Activated T-cell treated with anti-CD3 and anti-CD28 coated beads for 48 hours (primary cell): ENCODE measurements at places on chromosomes 4 and X.

- DNase-seq = no peak
These were observed 24.2 kb upstream of the EPGN start for GRCh38 chr4:74284053-74284452.

DNA sequence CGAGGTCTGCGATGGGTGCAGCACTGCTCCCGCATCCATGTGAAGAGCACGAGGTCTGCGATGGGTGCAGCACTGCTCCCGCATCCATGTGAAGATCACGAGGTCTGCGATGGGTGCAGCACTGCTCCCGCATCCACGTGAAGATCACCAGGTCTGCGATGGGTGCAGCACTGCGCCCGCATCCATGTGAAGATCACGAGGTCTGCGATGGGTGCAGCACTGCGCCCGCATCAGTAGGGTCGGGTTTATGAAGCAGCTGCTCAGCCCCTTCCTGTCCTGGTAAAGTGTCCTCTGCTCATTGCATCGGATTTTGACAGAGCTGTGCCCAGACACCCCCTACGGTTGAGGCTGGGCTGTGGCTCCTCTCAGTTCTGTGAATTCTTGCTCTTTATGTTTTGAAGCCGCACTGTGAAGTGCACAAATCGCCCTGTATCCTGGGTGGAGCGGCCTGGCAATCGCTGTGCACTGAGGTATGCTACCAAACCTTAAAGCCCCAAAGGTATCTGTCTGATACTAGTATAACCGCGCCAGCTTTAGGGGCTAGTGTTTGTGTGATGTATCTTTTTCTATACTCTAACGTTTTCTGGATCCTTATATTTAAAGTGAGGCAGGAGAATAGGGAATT is 98.7 kb downstream of the CPZ start:
- no peak for DNase-seq

- DNase-seq = no peak
These were observed 97.0 kb upstream of the STOX2 start for GRCh38 chr4:183808097-183808456.

GRCh38 chr4:126752702-126753101 is 880.1 kb upstream of the INTU start:
- DNase-seq = no peak

DNA sequence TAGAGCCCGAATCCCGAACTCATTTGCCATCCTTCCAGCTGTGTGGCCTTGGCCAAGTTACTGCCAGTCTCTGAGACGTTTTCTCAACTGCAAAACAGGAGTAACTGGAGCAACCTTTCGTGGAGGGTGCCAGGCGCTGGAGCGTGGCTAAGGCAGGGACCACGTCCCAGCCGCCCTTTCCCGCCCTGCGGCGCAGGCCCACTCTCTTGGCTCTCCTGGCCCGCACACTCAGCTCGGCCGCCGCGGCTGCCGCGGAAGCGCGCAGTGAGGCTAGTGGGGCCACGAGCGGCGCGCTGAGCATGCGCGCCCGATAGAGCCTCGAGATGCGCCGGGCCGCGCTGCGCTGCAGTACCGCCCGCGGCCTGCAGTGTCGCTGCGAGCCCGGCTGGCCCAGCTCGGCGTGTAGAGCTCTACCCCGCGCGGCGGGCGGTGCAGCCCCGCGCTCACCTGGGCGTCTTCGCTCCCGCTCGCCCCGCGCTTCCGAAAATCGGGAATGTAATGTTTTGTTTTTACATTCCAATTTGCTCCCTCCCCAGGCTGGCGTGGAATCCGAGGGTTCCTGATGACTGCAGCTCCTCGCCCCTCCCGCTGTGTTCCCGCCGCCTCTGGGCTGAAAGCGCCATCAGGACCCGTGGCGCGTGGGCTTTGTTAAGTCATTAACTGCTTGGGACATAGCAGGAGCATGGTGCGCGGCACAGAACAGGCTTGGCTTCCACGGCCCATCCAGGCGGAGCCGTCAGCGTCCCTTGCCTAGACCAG is 4.0 kb upstream of the ZNF518B start:
- peak; percentile 79 for DNase-seq

DNA sequence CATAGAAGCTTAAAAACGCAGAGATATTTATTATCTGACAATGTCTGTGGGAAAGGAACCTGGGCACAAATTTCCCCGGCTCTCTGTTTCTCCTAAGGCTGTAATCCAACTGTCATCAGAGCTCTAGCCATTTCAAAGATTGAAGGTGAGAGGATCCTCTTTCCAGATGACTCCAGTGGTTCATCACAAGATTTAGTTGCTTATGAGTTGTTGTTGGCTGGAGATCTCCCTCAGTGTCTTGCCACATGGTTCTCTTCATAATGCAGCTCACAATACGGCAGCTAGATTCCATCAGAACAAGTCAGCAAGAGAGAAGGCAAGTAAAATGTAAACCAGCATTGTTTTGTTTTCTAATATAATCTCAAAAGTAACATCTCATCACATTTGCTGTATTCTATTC is 369.4 kb downstream of the GASK1B start:
- no peak for DNase-seq

DNA sequence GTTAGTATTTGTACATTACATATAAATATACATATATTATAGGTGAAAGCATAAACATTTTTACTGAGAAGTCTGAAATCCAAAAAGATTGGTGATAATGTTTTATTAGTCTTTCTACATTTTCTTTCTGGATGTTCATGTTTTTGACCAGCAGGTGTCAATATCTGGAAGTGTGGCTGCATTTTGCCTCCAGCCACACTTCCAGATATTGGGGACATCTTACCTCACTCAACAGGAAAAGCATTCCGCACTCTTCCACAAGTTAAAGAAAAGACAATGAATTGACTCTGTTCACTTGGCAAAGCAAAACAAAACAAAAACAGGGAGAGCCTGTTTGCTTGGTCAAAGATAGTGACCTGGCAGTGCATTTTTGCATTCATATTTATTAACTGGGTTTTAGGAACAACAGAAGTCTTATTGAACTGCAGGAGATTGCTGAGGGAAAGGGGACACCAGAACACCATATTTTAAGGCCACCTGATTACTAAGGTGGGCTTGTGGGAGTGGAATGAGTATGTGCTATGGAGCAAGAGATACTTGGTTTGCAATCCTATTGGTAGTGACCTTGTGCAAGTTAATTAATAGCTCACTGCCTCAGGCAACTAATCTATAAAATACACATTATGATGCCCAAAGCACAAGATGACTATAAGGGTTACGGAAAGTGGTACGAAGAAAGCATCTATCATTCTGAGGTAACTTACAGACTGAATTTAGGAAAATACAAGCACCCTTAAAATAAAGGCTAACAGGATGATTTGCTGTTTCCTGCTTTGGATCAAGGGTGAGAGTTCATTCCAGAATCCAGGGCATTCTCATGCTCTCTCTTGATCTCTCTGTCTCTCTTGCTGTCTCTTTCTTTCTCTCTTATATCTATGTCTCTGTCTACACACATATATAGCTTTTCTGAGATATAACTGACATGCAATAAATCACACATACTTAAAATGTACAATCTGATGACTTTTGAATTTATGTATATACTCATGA is 389.9 kb upstream of the EMCN start:
- no peak for DNase-seq

DNA sequence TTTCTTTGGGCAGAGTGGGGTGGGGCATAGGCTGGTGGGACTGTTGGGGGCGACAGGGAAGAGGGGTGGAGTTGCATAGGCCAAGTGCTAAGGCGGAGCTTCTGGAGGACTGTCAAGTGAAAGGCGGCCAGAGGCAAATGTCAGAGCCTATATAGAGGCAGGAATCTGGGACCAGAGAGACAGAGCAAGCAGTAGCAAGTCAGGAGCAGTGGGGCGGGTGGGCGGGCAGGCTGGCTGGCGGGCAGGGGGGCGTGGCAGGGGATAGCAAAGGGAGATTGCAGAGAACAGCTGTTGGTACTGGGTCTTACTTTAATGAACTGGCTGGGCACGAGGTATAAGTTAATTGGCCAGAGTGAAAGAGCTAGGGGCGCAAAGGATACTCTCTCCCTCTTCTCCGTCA is 89.8 kb downstream of the RTL9 start:
- no peak for DNase-seq

GRCh38 chrX:69109706-69110105 is 55.5 kb downstream of the PJA1 start:
- DNase-seq = no peak

DNA sequence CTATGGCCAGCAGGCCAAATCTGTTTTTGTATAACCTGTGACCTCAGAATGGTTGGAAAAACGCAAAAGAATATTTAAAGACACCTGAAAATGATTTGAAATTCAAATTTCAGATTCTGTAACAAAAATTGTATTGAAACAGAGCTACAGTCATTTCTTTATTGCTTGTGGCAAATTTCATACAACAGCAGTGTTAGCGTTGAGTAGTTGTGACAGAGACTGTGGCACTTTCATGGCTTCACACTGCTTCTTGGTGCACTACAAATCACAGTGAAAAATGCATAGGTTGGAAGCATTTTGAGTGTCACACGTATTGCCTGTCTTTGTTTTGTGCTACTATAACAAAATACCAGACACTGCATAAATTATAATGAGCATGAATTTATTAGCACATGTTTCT is 12.2 kb upstream of the PARM1 start:
- DNase-seq = no peak

- DNase-seq = no peak
These were observed 250.0 kb upstream of the NR3C2 start for GRCh38 chr4:148692242-148692641.

- DNase-seq = no peak
These were observed 19.7 kb downstream of the ANTXR2 start for GRCh38 chr4:80053140-80053910.

DNA sequence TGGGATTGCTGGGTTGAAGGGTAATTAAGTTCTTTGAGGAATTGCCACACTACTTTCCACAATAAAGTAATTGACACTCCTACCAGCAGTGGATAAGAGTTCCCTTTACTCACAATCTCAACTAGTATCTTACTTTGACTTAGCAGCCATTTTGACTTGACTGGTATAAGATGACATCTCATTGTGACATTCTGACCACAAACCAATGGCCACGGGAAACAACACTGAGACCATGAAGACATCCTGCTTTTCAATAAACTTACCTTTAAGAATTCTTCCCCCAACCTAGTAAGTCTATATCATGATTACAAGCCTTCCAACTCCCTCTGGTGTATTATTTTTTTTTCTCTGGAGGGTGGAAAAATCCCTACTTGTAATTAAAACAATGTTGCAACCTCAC is 66.9 kb upstream of the WDR1 start:
- DNase-seq = no peak

GRCh38 chr4:163384434-163384833 is 40.7 kb downstream of the NPY5R start:
- DNase-seq = no peak

DNA sequence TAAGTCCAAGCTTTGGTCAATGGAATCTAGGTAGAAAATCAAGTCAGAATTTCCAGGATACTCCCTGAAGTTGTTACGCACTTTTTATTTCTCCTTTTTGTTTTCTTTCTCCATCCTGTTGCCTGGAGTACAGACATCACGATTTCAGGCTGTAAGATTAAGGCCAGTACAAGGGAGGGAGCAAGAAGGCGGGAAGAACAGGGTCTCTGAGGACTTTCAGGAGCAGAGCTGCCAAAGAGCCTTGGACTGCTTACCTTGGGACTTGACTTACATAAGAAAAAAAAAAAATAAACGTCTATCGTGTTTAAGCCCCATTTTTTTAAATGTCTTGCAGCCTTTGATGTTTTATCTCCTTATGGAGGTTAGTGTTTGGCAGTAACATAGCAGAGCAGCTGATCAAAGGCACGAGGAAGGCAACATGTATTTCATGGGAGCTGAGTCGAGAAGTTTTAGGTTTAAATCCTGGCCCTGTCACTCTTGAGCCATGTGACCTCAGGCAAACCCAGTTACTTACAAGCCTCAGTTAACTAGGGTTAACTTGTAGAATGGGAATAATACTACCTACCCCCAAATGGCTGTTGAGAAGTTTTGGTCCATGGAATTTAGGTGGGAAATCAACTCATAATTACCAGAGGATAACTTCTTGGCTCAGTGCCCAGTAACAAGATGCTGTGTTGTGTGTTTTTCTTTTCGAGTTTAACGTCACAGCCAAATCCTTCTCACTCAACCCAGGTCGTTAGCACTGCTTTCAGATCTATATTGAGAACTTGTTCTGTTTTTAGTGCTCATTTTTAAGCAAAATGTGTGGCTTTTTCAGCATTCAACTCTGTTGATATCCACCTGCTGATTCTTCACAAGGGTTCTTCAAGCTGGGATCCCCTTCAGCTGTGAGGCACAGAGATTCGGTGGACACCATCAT is 106.8 kb downstream of the CLNK start:
- no peak for DNase-seq

GRCh38 chrX:154458116-154458953 is at the start of gene PLXNA3:
TSS of gene PLXNA3 (plus strand) at chrX:154458281. CDS start at chrX:154460184, 1,903 bp downstream.
- DNase-seq = peak; percentile 57

- no peak for DNase-seq
These were observed 2.6 kb upstream of the ADH1B start for GRCh38 chr4:99323756-99324155.

- peak; percentile 16 for DNase-seq
These were observed 85.5 kb upstream of the TET2 start for GRCh38 chr4:105061136-105061696.

GRCh38 chrX:70488856-70489255 is 44.2 kb downstream of the DLG3 start:
- no peak for DNase-seq

GRCh38 chr4:79141530-79141929 is 184.3 kb downstream of the NAA11 start:
- no peak for DNase-seq

GRCh38 chrX:72308566-72309296 is 3.0 kb upstream of the CITED1 start:
- no peak for DNase-seq

- DNase-seq = no peak
These were observed 53.6 kb downstream of the HHIP start for GRCh38 chr4:144699565-144699964.

DNA sequence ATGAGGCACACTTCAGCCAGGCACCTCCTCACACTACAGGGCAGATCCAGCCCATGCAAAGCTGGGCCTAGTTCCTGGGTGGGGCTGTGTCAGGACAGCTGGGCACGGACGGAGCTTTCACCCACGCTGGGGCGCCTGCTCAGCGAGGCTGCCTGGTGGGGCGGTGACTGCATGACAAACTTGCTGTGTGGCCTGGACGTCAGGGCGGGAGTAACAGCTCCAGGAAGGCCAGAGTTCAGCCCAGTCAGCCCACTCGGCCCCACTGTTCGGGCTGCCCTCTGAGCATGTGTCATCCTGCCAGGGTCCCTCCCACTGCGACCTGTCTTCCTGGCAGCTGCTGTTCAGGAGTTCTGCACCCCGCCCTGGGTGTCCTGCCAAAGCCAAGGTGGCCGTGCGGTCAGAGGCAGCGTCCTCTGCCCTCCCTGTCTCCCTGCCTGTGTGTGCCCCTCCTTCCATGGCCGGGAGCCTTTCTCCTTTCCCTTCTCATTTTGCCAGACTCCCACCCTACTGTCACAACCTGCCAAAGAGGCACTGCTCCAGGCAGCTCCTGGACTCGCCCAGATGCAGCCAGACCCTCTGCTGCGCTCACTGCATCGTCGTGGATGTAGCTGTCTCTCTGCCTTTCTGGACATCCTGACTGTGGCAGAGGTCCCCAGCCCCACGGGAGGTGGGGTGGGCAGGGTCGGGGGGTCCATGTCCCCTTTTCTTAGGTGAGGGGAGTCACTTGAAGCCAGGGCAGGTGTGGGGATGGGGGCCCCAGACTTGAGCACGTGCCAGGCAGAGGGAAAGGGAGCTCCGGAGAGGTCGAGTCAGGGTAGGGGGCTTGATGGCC is 33.0 kb upstream of the KIAA0232 start:
- no peak for DNase-seq

GRCh38 chrX:110992611-110993010 is 103.4 kb upstream of the PAK3 start:
- DNase-seq = no peak

- DNase-seq = no peak
These were observed 358.9 kb upstream of the FSTL5 start for GRCh38 chr4:162522724-162523123.
